Stimulated activated CD4-positive, alpha-beta T cell treated with anti-CD3 and anti-CD28 coated beads, Interleukin-15, amount 100 ng/mL, for 1 hour (primary cell): ENCODE measurements at places on chromosomes 1 and 21.

DNA sequence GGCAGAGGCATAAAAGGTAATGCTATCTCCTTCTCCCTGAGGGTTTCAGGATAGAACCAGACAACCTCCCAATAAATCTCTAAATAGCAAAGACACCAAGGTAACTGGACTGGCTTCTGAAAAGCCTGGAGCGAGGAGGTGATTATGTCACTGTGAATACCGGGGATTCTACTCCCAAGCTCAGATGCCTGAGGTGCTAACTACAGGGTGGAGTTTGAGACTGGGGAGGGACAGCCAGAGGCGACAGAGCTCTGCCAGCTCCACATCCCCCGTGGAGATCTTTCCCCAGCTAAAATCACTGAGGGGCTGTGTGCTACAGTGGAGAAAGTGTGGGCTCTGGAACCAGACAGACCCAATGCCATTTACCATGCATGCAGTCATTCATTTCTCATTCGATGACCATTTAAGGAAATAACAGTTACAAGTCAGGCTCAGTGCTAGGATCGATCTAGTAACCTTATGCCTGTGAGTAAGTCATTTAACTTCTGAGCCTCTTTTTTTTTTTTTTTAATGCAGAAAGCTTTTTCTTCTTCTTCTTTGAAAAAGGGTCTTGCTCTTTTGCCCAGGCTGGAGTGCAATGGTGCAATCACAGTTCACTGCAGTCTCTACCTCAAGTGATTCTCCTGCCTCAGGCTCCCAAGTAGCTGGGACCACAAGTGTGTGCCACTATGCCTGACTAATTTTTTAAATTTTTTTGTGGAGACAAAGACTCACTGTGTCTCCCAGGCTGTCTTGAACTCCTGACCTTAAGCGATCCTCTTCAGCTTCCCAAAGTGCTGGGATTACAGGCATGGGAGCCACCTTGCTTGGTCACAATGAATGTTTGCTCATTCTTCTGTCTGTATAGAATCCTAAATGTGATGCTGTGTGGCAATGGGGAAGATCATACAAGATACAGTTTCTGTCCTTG, 8.1 kb upstream of the SLC45A3 start:
- no peak for DNase-seq

- no peak for DNase-seq
These were observed 4.3 kb downstream of the INTS7 start for GRCh38 chr1:212030936-212031528.

DNA sequence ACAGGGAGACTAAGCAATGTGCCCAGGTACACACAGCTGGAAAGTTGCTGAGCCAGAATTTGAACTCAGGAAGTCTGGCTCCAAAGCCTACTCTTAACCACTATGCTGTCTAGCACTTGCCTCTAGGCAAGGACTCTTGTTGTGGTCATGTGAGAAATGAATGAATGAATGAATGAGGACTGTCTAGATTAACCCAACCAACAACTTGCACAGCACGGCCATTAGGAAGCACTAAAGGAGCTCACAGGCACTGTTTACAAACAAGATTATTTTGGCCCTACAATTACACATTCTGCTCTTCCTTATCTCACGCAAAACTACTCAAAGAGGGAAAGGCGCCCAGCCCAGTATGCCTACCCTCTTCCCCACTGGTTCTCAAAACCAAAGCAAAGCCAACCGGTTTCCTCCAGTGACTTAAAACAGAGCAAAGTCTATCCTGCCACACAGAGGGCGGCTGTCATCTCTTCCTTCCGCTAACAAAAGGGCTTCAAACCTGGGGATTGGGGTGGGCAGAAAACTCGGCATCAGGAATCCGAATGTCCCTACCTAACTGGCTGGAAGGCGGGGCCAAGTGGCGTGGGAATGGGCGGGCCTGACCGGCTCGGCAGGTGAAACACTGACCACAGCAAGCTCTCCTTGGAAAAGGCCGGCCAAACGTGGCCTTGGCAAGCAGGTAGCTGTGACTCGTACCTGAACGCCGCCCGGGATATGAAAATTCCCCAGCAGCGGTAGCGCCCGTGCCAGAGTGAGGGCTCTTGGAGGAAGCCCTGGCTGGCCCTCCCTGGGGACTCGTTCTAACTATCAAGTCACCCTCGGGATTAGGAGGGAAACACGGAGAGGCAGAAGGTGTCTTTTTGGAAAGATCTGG, 948 bp downstream of the STK40 start:
- DNase-seq: no peak

GRCh38 chr21:28632755-28633408, 359.8 kb downstream of the LTN1 start:
- DNase-seq: no peak
